Activated effector memory CD4-positive, alpha-beta T cell treated with Interleukin-2 at 50 U/mL for 16 hours (primary cell): ENCODE measurements at places on chromosomes 2 and 18.
A peak's percentile ranks its signal among the peaks of the same experiment; 100 is the strongest.

DNA sequence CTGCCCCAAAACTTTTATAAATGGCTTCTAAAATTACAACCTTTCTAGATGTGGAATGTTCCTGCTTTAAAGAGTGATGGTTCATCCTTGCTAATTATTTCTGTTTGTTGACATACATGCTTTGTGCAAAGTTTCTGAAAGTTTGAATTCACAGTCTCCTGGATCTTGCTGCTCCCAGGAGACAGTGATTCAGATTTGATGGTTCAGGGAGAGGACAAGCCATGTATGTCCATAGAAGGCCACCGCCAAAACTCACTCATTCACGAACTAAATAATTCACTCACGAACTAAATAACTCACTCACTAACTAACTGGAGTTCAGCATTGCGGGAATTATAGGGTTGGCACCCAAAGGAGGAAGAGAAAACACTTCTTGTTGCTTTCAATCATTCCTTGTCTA lies 416.5 kb upstream of the ZEB2 start:
- no peak for DNase-seq

DNA sequence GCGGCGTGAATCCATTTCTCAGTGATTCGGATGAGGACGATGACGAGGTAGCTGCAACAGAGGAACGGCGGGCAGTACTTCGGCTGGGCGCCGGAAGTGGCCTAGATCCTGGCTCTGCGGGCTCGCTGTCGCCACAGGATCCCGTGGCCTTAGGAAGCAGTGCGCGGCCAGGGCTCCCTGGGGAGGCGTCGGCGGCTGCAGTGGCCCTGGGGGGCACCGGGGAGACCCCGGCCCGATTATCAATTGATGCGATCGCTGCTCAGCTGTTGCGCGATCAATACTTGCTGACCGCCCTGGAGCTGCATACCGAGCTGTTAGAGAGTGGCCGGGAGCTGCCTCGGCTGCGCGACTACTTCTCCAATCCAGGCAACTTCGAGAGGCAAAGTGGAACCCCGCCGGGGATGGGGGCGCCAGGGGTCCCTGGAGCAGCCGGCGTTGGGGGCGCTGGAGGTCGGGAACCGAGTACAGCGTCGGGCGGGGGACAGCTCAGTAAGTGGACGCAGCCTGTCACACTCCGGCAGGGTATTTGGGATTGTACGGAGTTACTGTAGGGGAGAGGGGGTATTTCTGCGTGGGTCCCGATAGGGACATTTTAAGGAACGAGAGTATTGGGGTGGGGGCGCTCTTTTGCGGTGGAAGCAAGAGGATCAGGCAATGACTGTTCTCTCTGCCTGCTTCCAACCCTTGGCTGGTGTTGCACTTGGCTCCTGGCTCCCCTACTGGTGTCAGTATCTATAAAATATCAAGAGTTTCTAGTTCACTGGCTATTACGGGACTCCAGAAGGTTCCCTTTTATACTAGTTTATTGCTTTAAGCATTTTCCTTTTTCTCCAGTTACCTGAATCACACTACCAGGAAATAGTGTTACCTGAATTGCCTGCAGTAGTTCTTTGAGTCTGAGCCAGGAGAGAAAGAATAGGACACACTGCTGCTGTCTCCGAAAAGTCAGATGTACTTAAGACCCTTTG lies 772 bp downstream of the RELCH start:
- peak; percentile 5 for DNase-seq

DNA sequence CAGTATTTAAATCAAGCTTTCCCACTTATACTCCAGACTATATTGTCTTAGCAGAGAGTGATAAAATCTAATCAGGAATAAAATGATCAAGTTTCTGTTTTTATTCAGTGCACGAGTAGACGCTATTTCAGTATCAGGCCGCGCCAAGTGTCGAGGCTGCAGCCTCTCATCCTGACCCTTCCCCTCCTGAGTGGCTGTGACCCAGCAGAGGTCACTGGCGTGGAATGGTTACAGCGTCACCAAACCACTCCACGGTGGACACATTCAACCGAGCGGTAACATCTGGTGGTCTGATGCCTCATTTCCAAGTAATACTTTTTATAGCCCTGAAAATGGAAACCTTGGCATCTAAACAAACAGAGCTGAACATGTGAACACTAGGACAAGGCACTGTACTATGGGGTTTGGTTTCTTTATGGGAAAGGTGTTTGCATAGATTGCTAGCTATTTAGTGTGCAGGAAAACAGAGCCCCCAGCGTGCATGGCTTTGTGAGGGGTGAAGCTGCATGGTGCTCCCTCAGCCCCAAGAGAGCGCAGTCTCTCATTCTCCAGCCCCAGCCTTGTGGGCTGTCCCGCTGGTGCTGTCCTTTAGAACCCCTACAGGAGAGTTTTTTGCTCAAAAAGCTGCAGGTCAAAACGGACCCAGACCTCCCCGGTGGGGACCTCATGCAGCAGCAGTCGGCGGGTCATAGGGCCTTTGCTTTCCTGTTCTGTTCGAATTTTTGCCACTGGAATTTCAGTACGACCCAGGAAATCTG lies 28.4 kb downstream of the FAM228A start:
- no peak for DNase-seq

- no peak for DNase-seq
Measured at GRCh38 chr2:216206041-216206703, 97.0 kb downstream of the XRCC5 start.

DNA sequence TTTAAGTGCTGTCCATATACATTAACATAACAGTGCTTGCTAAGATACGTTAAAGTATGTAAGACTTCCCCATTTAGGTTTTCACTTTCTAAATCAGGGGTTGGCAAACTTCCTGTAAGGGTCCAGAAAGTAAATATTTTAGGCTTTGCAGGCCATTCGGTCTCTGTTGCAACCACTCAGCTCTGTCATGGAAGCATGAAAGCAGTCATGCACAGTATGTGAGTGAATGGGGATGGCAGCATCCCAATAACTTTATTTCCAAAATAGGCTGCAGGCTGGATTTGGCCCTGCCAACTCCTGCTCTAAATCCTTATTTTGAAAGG lies 128.7 kb downstream of the PLA2R1 start:
- DNase-seq, result no peak

GRCh38 chr2:184363213-184363612 lies 235.1 kb upstream of the ZNF804A start:
- no peak for DNase-seq

- no peak for DNase-seq
Measured at GRCh38 chr18:79166702-79167101, 97.5 kb downstream of the ATP9B start.

- no peak for DNase-seq
Measured at GRCh38 chr18:13621446-13621849, 104.9 kb downstream of the FAM210A start.

DNA sequence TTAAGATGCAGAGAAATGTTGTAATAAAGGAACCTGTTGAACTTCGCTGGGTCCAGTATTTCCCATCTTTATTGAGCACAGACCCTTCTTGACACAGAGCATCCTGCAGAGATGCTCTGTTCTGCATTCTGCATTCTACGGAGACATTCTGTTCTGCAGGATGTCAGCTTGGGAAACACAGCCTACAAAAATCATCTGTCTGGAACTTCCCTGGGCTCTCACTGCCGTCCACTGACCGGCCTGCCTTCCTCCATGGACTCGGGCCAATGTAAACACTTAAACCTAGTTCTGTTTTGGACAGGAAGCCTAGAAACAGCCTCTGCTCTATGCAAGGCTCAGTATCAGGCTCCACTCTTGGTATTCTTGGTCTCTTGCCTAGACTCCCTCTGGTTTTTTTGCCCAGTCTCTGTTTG lies 90.0 kb upstream of the PPP1CB start:
- DNase-seq, result no peak

DNA sequence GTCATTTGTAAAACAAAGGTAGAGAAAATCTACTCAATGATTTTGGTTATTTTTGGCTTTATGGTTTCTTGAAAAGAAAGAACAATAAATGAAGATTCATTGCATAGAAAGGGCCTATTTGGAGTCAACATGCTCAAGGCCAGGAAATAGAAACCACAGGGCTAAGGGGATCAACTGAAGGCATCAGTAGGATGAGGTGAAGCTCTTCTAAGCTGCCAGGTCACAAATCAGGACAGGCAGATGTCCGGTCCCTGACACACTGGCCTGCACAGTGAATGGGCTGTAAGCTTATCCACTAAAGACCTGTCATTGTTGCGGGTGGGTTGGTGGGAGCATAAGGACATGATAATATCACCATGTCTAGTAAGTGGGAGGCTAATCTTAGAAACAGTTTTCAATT lies 31.6 kb upstream of the RNF138 start:
- no peak for DNase-seq

DNA sequence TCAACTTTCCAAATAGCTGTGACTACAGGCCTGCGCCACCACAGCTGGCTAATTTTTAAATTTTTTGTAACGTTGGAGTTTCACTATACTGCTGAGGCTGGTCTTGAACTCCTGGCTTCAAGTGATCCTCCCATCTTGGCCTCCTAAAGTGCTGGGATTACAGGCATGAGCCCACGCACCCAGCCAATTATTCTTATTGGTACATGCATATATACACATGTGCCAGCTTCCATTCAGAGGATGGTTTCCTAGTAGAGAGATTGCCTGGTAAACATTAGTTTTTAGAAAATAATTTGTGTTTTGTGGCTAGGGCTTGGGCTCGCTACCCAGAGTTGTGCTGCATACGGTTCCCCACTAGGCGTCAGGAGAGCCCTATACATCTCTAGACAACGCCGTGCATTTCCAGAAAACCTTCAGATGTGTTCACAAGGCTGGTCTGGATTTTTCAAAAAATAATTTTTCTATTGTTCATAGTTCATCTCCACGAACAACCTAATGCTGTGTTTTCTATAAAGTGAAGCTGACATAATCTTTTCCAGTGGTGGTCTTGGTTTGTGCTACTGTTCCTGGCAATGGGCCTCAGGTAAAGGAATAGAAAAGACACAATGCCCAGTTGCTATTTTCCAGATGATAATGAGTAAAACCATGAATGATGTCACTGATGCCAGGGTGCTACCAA lies 14.6 kb upstream of the AFG3L2 start:
- no peak for DNase-seq

DNA sequence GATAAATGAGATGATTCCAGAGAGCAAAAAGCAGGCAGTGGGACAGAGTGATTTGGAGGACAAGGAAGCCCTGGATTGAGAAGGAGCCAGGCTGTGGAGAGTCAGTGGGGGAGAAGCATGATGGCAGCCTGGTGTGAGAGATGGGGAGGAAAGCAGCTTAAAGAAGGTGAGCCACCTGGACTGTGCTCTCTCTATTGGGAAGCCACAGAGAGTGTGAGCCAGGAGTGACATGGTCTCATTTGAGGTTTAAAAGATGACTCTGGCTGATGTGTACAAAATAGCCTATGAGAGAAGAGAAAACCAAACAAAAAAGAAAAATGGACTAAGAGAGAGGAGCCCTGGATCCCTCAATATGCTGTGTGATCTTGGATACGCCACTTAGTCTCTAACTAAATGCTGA lies 12.9 kb upstream of the EPAS1 start:
- DNase-seq, result no peak

DNA sequence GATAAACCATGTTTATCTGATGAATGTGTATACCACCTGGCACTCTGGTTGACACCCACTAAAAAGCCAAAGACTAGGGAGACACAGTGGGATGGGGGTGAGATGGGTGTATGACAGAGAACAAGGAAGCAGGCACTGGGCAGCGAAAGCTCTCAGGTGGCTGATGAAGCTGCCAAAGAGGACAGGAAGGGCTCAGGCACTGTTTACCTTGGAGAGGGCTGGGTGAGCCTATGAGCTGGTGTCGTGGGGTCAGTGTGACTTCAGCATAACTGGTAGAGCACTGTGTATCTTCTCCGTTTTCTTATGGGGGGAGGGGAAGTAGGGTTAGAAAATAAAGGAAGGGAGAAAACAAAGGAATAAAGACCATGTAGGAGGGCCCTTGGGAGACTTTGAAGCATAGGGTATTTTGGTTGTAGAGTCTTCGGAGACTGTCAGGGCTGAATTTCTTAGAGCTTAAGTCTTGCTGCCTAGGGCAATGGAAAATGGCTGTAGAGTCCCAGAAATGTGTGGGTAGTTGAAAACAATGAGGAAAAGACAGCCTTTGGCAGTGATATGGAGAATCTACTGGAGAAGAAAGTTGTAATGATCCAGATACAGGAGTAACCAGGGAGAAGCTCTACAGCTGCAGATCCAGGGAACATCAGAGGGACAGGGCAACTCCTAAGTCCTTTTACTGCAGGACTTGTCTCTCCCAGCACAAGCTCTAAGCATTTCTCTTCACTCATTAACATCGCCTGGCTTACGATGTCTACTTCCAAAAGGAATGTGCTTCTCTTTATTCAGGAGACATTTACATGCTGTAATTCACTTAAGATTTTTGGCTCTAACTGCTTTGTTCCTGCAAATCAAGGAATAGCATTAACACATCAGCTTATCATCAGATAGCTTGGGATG lies 120.0 kb downstream of the AQP4 start:
- no peak for DNase-seq

- DNase-seq, result no peak
Measured at GRCh38 chr18:55753643-55754263, 165.8 kb upstream of the TCF4 start.

DNA sequence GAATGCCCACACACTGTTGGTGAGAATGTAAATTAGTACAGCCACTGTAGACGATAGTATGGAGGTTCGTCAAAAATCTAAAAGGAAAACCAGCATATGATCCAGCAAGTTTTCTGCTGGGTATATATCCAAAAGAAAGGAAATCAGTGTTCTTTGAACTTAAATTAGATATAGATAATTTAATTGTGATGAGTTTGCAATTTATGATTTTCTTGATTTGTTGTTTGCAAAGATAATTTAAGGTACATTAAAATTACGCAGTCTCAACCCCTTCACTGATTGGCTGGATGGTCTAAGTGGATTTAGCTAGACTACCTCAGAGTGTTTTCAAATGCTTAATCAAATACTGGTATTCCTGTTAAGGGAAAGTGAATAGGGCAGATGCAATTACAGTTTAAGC lies 302.2 kb downstream of the GALNT13 start:
- no peak for DNase-seq

- DNase-seq, result no peak
Measured at GRCh38 chr18:13239171-13239956, 20.8 kb downstream of the LDLRAD4 start.

DNA sequence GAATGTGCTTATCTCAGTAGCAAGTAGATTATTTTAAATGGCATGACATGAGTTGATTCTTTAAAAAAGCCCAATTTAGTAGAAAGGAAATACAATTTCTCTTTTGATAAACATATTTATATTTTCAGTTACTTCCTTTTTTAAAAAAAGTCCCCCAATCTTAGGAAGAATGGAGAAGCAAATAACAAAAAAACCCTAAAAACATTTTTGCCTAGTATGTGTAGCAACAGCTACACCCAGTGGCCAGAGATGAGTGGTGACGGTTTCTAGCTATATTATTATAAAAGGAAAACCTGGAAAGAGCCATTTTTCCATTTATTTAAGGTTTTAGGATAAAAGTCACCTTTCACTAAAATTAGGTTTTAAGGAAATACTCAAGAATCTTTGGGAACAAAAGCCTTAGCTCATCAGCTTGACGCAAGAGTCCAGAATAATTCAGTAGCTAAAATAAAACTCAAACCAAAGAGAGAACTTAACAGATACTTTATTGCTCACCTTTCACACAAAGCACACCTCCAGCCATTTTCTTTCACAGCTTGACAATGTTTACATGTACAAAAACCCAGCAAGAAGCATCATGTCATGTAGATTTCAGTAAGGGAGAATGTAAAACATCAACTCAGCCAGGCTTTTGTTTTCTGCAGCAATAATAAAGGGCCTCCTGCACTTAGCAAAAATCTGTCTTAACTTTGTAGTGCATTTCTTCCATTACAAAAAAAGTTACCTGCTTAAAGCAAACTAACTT lies 15.7 kb downstream of the FAM98A start:
- DNase-seq, result no peak

- no peak for DNase-seq
Measured at GRCh38 chr2:235129850-235130249, 178.0 kb downstream of the SH3BP4 start.
